ENCODE measurements at places on chromosomes 1 and 21. TPM values are rescaled to one million over a fixed set of nuclear protein-coding genes. Genes with fewer than 3 reads are reported as not detected.

DNA sequence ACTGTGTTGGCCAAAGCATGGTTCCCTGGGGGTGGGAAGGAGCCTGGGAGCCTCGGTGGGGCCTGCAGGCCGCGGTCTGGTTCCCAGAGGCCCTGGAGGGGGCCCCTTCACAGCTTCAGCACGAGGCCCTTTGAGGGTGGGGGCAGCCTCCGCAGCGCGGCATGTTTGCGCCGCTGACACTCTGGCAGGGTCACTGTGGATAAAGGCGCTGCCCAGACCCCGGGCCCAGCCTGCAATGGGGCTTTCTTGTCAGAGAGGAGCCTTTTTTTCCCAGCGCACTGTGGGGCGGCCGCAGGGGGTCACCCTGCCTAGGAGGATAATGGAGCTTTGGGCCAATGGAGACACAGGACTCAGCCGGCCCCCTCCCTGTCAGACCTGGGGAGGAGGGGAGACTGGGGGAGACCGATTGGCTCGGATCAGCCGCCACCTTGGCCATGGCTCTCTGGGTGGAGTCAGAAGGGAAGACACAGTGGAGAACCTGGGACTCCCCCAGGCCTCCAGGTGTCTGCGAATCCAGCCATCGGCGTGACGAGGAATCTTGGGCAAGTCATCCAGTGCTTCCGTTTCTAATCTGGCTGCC lies 26.0 kb downstream of the EPHB2 start:
- no peak for DNase-seq

DNA sequence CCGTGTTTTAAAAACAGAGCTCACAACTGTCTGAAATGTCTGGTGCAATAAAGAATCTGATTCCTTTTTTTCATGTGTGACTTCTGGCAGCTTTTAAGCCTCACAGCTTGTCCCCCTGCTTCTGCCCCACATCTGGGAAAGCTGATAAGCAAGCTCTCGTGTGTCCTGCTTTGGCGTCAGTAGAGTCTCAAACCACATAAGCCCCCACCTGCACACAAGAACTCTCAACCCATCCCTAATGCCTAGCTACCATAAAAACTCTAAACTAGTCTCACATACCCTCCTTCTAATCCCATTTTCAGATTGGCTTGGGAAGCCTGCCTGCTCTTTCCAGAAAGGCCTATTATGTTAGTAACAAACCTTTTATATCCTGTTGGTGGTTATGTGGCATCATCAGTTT lies 94.6 kb upstream of the DAB1 start:
- DNase-seq = no peak

DNA sequence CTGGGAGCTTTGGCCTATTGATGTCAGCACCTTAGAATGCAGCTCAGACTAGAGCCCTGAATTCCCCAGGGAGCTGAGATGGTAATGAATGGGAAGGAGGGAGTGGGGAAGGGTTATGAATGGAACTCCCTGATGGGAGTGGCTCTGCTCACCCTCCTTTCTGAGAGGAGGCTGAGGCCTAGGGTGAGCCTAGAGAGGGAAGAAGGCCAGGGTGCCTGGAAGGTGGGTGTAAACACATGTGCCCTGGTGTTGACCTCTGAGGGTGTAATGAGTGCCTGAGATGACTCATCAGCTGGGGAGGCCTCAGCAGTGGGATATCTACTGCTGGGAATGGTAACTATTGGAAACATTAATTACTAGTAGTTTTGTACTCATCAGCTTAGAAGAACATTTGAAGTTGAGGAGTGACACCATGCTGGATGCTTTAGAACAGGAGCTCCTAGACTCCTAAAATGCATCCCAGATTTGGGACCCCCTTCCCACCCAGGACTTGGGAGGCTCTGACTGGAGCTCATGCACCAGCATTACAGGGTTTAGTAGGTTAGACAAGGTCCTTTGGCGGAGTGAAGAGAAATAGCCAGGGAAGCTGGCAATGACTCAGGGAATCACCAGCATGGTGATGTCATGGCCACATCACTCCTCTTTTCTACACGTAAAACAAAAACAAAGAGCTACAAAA lies 16.0 kb upstream of the PIGV start:
- DNase-seq = no peak

GRCh38 chr1:214361636-214362035 lies 80.7 kb downstream of the SMYD2 start:
- DNase-seq = no peak

GRCh38 chr1:931380-932172 lies 7.9 kb downstream of the SAMD11 start:
- no peak for DNase-seq

FCER1G gene
- 0.26 TPM for total RNA-seq

All from dermis microvascular lymphatic vessel endothelial cell (primary cell).